ENCODE measurements at places on chromosomes 16 and 17.

DNA sequence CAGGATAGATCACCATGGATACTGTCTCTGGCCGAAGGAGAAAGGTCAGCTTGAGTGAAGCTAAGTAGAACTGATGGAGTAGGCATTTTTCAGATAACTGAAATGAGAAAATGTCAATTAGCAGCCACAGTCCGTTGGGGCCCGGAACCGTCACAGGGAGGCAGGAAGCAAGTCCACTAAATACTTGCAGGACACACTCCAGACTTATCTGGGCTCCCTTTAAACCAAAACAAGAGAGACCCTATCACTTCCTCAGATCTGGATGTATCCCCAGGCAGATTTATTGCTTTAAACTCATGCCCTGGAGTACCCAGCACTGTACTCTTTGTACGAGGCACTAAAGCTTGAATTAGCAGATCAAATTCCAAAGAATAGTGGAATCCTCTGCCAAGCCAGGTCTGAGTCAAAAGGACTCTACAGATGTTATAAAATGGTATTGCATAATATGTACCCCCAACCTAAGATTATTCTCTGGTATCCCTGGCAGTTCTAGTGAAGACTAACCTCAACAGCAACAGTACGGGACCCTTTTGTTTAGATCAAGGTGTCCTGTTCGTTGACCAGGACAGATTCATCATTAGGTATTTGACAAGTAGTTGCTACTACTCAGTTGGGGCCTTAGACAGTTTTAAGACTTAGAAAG lies 8.1 kb downstream of the ZP2 start:
- no peak for DNase-seq

GRCh38 chr16:68146585-68146984 lies 61.4 kb downstream of the NFATC3 start:
- no peak for DNase-seq

- DNase-seq, result no peak
Measured at GRCh38 chr16:12504312-12504711, 299.4 kb downstream of the CPPED1 start.

GRCh38 chr16:23871924-23872323 lies 36.1 kb downstream of the PRKCB start:
- no peak for DNase-seq

DNA sequence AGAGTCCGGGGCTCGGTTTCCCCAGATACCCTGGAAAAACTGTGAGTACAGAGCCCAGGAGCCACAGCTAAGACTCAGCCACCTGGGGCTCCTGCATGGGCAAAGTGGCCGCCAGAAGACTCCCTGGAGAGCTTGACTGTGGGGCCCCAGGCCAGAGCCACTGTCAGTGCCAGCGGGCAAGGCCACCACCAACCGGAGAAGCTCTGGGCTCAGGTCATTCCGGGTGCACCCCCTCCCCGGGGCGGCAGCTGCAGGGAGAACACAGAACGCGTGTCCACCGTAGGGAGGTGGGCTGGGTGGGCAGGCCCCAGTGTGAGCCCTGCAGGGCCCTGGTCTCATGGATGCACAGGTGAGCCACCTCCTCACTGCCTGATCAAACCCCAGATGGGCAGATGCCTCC lies 22.3 kb upstream of the RBFOX3 start:
- DNase-seq, result peak; percentile 9

GRCh38 chr17:48100591-48101011 lies 677 bp downstream of the CBX1 start:
- peak; percentile 83 for DNase-seq

GRCh38 chr17:64773386-64773835 lies 111.3 kb upstream of the SMURF2 start:
- no peak for DNase-seq

DNA sequence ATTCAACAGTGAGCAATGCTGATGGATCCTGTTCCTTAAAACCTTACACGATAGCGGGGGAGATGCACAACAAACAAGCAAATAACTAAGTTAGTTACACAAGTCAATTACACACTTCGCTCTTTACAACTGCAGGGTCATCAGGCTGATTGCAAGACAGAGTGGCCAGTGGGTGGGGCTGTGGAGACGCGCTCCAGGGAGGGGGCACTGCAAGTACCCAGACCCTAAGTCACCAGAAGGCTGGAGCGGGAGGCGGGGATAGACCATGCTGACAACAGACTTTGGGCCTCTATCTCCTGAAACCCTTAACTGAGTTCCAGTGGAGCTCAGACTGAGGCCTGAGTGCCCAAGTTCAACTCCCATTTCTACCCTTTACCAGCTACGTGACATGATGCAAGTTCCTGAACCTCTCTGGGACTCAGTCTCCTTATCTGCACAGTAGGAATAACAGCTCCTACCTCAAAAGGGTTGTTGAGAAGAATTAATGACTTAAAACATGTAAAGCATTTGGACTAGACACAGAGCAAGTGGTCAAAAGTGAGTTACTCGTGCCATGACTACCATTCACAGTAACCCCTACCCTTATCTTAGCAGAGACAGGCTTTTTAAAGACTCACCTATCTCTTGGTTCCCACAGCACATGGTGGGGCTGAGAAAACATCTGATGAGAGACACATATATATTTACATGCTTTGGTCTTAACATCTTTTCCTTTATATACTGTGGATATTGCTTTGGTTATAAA lies 10.4 kb downstream of the CPPED1 start:
- no peak for DNase-seq

- no peak for DNase-seq
Measured at GRCh38 chr16:79607587-79607986, 7.0 kb upstream of the MAF start.

DNA sequence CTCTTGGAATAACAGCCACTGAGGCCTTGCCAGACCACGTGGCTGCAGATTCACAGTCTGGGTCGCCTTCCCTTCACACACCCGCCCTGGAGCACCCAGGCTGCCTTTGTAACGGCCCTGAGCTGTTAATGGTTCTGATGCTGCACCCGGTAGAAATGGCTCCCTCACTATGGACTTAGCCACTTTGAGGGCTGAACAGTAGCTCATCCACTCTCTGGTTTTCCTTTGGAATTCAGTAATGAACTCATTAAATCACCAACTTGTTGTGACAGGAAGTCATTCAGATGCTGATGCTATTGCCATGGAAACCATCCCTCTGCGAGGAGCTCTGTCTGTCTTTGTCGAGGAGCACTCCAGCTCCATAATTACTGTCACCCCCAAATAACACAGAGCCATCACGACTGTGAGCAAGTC lies 59.2 kb downstream of the CDK5R1 start:
- DNase-seq, result no peak

DNA sequence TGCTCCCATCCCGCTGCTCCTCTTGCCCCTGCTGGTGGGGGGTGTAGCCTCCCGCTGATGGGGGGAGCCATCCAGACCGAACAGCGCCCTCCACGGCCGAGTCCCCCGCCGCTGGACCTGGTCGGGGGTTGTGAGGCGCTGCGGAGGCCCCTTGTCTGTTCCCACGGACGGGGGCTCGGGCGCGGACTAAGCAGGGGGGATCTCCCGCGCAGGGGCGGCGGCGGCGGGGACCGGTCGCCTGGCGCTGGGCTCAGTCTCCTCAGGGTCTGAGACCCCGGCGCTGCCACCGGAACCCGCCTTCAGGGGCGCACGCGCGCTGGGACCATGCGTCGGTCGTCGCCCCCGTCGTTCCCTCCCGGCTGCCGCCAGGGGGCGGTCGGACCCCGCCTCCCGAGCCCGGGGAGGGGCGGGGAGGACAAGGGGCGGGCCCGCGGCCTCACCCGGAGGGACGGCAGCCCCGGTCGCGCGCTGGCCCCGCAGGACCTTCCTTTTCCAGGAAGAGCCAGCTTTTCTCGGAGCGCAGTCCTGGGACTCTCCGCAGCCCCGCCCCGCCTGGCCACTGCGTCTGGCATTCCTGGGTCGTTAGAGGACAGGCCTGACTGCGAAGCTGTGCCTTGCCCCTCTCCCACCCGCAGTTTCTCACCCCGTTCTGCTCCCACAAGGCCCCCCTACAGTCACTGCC lies 6.3 kb upstream of the IL32 start:
- DNase-seq, result peak; percentile 92

- no peak for DNase-seq
Measured at GRCh38 chr16:78577630-78578029, 478.2 kb downstream of the WWOX start.

DNA sequence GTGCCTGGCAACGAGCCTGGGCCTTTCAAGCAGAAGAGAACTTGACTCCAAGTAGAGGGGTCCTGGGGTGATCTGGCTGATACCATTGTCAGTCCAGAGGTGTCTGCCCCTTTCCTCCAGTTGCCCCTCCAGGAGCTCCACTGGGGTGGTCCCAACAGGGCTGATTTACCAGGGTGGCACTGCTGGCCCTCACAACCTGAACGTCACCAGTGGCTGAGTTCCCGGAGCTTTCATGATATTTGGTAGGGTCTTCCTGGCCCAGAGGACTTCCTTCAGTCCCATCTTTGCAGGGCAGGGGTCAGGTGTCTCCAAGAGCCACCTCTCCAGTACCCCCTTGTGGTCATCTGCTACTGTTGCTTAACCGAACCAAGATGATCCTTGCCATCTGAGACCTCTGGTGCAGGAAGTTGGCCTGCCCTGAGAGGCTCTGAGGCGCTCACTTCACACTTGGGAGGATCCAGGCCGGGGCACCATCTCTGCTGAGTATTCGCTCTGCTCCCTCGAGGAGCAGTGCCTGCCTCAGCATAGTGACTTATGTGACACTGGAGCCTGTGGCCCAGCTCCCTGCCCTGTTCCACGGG lies 3.5 kb downstream of the LIMD2 start:
- no peak for DNase-seq

- DNase-seq, result no peak
Measured at GRCh38 chr17:82241183-82241925, 12.5 kb downstream of the SLC16A3 start.

DNA sequence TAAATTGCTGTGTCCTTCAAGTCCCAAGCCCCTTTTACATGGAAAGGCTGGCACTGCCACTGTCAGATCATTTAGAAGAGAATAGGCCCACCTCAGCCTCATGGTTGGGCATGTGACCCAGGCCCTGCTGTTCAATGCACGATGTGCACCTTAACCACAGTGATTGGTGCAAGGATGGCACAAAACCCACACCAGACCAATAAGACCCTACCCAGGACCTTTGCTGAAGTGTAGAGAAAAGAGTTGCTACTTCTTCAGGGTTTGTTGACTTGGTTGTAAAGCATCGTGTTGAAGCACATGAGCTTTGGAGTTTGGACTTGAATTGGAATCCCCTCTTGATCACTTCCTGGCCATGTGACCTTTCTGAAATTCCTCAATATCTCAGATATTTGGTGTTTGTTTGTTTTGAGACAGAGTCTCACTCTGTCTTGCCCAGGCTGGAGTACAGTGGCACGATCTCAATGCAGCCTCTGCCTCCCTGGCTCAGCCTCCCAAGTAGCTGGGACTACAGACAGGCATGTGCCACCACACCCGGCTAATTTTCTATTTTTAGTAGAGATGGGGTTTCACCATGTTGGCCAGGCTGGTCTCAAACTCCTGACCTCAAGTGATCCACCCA lies 24.8 kb downstream of the DNAJA2 start:
- no peak for DNase-seq

- no peak for DNase-seq
Measured at GRCh38 chr17:18921912-18922451, 30.0 kb upstream of the SLC5A10 start.

DNA sequence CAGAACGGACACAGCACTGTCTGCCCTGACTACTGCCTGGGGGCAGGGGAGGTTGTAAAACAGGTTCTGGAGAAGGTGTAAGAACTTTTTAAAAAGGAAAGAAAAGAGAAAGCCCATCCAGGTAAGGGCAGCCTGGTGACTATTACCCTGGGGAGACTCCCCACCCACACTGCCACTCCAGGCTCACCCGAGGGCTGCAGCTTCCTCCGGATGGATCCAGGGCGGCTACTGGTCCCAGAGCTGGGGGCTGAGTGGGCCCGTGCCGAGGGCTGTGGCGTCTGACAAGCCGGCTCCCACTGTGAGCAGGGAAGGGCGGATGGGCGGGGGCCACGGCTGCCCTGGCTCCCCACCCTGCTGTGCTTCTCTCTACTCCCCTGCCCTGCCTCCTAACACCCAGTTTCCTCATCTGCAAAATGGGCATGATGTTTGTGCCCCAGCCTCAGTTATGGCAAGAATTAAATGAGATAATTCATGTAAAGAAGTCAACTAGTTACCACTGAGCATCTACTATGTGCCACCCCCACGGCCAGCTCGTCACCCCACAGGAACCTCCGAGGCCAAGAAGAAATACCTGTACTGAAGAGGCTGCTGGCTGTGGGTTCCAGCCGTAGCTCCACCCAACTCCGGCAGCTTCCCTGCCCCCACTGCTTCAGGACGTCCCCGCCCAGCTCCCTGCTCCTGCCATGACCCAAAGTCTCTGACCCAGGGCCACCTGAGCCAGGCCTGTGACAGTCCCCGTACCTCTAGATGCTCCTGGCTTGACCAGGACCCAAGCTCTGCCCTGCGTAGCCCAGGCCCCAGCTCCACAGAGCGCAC lies 24.2 kb downstream of the KATNB1 start:
- DNase-seq, result no peak

- DNase-seq, result no peak
Measured at GRCh38 chr16:15973421-15973820, 24.0 kb downstream of the ABCC1 start.

GRCh38 chr16:23996258-23996955 lies 160.6 kb downstream of the PRKCB start:
- no peak for DNase-seq

DNA sequence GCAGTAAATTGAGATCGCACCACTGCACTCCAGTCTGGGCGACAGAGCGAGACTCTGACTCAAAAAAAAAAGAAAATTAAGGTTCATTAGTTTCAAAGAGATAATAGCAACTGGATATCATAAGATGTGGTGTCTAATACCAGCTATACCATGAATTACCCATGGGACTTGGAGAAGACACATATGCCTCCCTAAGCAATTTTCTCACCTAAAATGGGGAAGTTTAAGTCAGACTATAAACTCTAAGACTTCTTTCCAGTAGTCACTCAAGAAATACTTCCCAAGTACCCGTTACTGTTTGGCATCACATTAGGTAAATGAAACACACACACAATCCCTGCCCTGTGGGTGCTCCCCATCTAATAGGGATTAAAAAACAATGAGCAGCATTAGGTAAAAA lies 22.6 kb downstream of the SMURF2 start:
- no peak for DNase-seq

- peak; percentile 94 for DNase-seq
Measured at GRCh38 chr16:2500918-2501750, 12.6 kb upstream of the ATP6V0C start.

DNA sequence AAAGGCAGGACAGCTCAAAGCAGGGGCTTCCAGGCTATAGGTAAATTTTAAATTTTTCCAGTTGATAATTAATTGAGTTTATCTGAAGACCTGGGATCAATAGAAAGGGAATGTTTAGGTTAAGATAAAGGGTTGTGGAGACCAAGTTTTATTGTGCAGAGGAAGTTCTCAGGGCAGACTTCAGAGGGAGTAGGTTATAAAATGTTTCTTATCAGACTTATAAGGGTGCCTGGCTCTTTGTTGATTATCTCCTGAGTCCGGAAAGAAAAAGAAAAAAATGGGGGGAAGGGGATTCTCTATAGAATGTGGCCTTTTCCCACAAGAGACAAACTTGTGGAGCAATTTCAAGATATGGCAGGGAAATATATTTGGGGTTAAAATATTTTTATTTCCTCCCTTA lies 15.9 kb downstream of the SLC46A1 start:
- DNase-seq, result no peak

GRCh38 chr16:81539009-81539758 lies 94.6 kb downstream of the CMIP start:
- no peak for DNase-seq

GRCh38 chr17:51442088-51442865 lies 181.9 kb downstream of the UTP18 start:
- DNase-seq, result no peak

GRCh38 chr16:85289760-85290625 lies 177.7 kb upstream of the CIBAR2 start:
- no peak for DNase-seq

- no peak for DNase-seq
Measured at GRCh38 chr16:4617880-4618279, 3.2 kb upstream of the UBALD1 start.

GRCh38 chr16:31267332-31268032 lies 7.7 kb downstream of the ITGAM start:
- DNase-seq, result no peak
